ENCODE measurements at places on chromosomes 4 and X.

DNA sequence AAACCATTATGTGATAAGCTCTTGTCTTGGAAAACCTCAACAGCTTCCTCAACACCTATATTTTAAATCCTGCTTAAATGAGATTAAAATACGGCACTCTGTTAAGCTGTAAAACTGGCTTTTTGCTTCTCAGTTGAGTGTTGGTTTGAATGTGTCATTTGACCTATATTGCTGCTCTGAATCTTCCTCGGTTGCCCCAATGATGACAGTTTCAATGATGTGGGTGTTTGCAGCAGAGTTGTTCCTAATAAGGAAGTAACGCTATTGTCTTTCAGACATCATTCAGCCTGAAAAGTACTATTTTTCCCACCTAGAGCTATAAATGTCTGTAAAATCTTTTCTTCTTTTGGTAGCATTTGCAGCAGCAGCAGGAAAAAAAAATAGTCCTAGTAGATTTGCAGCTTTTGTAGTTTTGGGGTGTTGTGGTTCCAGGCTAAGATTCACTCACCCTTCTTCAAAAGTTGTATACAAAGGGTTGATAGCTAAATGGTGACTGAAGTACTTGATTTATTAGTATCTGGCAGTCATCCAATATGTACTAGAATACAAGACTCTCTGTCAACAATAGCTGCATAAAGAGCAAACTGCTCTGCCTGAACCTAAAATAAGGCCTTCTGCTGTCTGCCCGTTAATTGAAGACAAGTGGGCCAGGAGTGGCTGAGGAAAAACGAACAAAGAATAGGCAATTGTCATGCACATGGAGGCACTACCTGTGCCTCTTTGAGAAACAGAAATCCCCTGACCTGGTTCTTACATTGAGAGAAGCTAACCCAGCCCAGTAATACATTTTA lies 333.1 kb downstream of the IL1RAPL1 start:
- no peak for DNase-seq

- no peak for DNase-seq
Measured at GRCh38 chr4:138488533-138488932, 246.4 kb upstream of the SLC7A11 start.

GRCh38 chrX:110284159-110284558 lies 33.7 kb downstream of the AMMECR1 start:
- no peak for DNase-seq

DNA sequence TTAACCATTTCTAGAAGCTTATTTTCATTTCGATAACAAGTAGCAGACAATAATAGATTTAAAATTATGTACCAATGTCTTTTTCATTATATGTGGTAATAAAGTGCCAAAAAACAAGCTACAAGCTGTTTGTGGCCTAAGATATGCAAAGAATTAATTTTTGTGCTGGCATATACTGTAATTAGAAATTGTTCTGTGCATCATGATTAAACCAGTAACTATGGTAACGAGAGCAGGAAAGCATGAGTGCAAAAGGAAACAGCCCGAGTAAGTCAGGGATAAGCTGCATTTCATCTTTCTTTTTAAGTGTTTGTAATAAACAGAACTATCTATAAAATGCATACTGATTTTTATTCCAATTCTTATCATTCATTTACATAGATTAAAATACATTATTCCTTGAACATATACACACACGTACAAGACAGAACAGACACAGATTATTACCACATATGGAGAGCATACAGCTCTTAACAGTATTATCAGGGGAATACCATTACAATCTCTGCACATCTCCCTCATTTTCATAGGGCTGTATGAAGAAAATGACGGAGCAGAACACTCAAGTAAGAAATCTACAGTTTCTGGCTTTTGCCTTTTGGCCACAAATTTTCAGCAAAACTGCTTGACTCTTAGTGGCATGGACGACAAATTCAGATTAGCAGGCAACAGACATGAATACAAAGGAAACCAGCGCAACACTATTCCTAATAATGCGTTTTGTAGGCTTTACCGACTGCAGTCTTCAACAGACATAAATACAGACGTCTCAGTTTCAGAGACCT lies 121.3 kb upstream of the WDR17 start:
- no peak for DNase-seq

DNA sequence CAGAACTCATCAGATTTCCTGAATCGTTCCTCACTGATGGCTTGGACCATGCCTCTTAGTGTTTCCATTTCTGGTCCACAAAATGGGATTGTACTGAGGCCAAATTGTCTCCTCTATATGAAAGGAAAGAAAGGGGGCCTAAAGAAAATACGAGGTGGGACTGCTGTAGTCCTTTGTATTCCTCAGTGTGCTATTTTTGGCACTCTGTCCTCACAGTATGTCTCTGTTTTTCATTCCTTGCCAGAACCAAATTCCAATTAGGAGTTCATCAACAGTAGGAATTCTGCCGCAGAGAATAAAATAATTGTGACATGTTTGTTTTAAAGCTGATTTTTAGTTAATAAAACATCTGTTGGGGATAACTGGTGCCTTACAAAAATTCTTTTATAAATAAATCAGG lies 515.7 kb downstream of the SMARCA1 start:
- no peak for DNase-seq

GRCh38 chrX:44017676-44018075 lies 44.5 kb upstream of the NDP start:
- DNase-seq: no peak

DNA sequence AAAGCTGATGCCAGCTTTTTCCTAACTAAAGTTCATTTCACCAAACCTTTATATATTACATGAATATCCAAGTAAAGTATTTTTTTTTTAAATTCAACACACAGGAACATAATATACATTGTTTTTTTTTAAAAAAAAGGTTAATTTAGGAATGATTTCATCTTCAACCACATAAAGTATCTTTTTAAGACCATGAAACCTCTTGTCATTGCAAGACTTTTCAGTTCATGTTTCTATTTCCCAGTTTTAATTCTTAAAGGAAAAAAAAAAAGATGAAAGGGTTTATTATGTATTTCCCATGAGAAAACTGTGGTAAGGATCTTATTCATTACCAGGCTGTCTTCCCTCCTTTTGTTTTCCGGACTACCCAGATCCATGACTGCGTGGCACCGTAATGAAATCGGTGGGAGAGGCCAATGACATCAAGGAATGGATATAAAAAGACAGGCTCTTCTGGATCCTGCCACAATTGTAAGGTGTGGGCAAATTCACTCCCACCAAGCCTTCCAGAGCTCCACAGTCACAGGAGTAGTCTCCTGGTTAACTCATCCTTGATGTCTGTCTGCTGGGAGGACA lies 84.7 kb upstream of the CBR4 start:
- no peak for DNase-seq

DNA sequence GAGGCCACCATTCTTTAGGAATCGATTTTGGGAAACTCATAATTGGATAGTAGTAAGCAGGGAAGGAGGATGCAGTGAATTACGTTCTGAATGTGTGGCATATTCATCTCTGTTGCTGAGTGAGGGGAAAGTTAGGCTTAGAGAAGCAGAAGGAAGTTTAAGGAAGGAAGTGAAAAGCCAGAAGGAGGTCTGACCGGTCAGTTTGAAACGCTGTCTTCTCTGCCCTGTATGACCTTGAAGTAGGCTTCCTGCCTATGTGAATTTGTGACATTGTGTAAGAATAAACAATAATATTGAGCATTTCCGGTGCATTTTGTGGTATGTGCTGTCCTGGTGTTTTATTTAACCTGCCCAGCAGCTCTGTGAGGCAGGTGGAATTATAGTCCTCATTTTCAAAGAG lies 67.3 kb downstream of the PDLIM5 start:
- DNase-seq: no peak

DNA sequence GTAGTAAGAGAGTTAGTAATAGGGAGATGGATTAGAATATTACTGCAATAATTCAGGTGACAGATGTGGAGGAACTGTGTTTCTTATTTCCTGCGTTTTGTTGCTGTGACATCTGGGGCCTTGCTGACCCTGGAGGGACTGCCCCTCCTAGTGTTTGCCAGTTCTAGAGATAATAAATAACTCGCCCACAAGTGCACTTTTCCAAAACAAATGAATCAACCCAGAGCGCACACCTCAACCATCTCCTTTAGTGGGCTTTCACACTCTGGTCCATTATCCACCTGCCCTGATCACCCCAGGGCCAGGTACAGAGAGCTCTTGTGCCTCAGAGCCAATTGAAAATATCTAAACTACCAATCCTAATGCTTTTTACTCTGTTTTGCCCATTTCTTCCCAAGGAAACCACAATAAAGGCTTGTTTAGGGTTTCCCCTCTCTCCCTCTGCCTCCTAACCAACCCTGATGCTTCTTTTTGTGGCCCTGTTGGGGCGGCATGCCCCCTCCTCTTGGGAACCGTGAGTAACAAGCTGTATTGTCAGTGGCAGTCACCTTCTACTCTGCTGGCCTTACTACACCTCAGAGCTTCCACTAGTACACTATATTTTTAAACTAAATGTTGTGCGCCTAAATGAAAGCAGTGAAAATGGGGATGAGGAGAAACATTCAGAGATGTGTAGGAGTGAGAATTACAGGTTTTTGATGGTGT lies 270.5 kb downstream of the TENM3 start:
- no peak for DNase-seq

DNA sequence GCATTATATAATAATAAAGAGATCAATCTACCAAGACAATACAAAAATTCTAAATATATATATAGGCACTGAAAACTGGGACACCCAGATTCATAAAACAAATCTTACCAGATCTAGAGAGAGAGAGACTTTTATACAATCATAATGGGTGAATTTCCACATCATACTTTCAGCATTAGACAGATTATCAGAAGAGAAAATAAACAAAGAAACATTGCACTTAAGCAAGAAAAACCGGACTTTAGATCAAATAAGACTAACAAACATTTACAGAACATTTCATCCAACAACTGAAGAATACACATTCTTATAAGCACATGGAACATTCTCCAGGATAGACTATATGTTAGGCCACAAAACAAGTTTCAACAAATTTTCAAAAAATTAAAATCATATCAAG lies 245.1 kb downstream of the INPP4B start:
- DNase-seq: no peak

- no peak for DNase-seq
Measured at GRCh38 chrX:31421441-31421840, 349.6 kb upstream of the FTHL17 start.

GRCh38 chr4:140628016-140628415 lies 59.3 kb upstream of the UCP1 start:
- no peak for DNase-seq

GRCh38 chr4:95929448-95930064 lies 89.7 kb downstream of the PDHA2 start:
- no peak for DNase-seq

DNA sequence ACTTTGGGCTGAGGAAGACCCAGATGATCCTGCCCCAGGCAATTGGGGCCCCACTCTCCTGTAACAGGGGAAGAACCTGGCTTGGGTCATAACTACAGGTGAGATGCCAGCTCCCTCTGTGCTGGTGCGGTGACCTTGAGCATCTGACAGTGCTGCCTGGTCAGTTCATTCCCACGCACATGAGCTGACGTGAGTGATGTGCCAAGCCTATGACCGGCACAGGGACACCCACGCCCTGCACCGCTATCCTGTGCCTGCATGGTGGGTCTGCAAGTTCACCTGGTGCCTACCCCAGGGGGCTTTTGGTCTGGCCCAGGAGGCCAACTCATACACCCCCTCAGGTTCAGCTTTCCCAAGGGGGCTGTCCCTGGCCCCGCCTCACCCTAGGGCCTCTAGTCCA lies 123.7 kb upstream of the PSAPL1 start:
- DNase-seq: no peak

- no peak for DNase-seq
Measured at GRCh38 chr4:77782102-77782835, 36.9 kb downstream of the CNOT6L start.

DNA sequence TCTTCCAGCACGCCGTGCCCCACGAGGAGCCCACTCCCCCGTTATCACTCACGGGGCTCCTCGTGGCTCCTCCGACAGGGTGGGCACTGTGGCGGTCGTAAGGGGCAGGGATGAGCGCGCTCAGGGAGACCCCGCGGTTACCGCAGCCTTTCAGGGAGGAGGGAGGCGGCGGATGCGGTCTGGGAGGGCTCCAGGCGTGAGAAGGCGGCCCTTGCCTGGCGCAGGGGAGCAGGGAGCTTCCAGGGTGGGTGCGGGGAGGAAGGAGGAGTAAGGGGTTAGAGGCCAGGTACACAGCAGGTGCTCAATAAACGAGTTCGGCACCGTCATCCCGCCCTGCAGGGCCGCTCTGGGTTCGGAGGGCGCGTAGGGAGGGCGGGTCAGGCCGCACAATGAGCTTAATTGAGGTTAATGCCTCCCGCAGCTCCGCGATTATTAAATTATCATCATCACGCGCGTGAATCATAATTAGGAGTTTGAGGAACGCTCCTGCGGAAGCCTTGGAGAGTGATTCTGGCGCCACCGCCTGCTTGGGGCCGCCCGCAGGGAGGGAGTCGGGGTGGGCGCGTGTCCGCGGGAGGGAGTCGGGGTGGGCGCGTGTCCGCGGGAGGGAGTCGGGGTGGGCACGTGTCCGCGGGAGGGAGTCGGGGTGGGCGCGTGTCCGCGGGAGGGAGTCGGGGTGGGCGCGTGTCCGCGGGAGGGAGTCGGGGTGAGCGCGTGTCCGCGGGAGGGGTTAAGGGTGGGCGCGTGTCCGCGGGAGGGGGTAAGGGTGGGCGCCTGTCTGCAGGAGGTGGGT lies 7.6 kb upstream of the NKX1-1 start:
- no peak for DNase-seq

DNA sequence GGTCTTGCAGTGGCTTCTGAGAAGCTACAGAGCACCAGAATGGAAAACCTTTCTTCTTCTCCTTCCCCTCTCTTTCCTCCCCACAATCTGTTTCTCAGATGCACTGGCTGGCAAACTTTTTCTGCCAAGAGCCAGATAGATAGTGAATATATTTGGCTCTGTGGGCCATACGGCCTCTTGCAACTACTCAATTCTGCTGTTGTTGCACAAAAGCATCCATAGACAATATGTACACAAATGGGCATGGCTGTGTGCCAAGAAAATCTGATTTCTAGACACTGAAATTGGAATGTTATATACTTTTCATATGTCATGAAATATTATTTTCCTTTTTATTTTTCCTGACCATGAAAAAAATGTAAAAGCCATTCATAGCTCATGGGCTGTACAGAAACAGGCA lies 3.1 kb downstream of the PHEX start:
- DNase-seq: no peak

GRCh38 chr4:70721747-70722146 lies at the start of gene RUFY3:
Gene RUFY3 (plus strand): TSS chr4:70721964. CDS start chr4:70722574, 610 bp downstream.
- no peak for DNase-seq

GRCh38 chrX:773292-774025 lies 142.9 kb downstream of the SHOX start:
- DNase-seq: no peak

DNA sequence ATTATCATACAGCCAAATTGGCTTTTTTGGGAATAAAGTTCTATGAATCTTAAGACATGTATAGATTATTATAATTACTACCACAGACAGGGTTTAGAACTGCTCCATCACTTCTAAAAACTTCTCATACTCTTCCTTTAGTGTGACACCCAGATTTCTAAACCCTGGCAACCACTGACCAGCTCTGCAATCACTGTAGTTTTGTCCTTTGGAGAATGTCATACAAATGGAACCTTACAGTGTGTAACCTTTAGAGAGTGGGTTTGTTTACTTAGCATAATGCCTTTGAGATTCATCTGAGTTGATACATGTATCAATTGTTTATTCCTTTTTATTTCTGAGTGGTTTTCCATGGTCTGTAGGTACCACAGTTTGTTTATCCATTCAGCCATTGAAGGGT lies 95.0 kb downstream of the TMEM164 start:
- DNase-seq: no peak
